Activated T-cell treated with anti-CD3 and anti-CD28 coated beads for 48 hours (primary cell): ENCODE measurements at places on chromosomes 6 and 20.

- DNase-seq, result no peak
These were observed 101.3 kb downstream of the OR2B2 start for GRCh38 chr6:27810768-27811450.

DNA sequence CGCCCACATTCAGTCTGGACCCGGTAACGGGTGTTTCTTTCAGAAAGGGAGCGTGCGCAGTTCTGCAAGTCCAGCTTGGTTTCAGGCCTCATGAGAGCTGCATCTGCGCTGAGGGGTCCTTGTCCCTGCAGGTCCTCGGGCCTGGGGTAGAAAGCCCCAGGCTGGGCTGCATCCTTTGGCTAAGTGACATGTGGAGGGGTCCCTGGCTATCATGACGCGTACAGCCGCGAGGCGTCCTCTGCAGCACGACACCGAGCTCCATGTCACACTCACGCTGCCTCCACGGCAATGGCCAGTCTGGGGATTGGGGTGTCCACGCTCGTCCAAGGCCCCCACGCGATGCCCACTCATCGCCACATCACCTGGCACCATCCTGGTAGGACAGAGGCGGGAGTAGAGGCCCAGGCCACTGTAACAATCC is 1.7 kb upstream of the KIF25 start:
- DNase-seq, result no peak

DNA sequence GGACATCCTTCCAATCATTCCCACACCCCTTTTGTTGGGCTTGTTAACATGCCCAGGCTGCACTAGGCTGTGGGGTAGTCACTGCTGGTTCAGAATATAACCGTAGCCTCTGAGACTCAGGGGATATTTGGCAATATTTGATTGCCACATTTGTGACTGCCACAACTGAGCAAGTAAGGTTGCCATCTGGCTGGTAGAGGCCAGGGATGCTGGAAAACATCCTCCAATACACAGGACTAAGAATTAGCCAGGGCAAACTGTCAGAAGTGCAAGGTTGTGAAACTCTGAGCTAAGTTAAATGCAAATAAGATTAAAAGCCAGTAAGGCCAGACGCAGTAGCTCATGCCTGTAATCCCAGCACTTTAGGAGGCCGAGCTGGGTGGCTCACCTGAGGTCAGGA is 112.0 kb downstream of the ZMYND8 start:
- DNase-seq, result no peak

- no peak for DNase-seq
These were observed 16.3 kb downstream of the GTSF1L start for GRCh38 chr20:43710370-43711044.

DNA sequence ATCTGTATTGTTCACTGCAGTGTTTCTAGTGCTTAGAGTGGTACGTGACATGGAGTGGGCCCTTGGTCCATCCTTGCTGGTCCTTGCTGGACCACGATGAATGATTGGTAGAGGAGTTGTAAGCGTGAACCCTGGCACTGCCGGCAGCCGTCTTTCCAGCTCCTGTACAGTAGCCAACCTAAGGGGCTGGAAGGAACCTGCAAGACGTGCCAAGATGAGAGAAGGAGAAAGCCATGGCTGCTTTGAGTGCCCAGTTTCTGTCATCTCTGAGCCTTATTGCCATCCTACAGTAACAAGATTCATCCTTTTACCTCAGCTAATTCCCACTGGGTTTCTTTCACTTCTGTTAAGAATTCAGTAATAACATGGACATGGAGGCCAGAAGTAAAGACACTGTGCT is 5.9 kb downstream of the DHX35 start:
- no peak for DNase-seq

DNA sequence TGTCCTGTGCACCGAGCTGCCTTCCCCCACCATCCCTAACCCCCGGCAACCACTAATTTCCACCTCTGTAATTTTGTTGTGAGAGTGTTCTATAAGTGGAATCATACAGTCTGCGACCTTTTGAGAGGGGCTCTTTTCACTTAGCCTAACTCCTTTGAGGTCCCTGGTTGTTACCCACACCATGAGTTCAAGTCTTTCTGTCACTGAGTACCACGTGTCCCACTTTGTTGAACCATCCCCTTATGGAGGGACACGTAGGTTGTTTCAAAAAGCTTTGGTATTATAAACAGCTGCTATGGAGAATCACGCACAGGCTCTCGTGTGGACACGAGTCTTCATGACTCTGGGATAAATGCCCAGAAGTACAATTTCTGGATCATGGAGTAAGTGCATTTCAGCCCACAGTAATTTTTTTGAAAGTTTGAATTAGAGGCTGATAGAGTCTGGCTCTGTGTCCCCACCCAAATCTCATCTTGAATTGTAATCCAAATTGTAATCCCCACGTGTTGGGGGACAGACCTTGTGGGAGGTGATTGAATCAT is 9.5 kb downstream of the FAM209B start:
- DNase-seq, result no peak

DNA sequence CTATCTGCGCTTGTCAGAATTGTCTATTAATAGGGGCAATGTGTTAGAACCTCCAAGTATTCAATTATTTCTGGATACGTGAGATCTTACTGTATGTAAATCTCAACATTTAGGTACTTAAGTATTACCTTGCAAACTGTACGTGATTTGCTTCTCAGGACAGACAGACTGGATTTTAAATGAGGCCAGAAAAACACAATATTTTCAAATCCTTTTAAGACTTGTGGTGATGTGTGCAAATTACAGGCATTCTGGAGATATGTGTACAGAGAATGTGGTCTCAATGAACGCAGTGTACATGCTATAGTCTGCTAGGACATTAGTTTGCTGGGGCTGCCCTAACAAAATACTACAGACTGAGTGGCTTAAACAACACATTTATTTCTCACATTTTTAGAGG is 16.9 kb downstream of the CCR6 start:
- no peak for DNase-seq

GRCh38 chr20:37841389-37841788 is 61.5 kb upstream of the VSTM2L start:
- no peak for DNase-seq

- no peak for DNase-seq
These were observed 1.0 kb downstream of the NUDT3 start for GRCh38 chr6:34391473-34391785.
